ENCODE measurements at places on chromosomes 12 and 14.

DNA sequence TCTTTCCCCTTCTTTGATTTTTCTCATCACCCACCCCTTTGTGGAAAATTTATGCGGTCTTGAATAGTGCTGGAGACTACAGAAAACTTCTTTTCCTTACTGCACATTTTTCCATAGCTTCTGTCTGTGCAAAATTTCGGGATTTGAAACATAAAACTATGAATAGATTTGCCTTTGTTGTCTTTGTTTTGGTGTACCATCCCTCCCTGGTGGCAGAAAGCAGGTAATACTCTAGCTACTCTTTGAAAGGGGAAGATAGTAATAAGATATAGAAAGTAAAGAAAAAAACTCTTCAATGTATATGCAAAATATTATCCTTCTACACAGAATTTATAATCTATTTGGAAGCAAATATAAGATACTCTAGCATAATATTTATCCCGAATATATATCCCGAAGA lies 79.1 kb upstream of the LMO3 start:
- no peak for DNase-seq

- DNase-seq, result no peak
These were observed 99.8 kb downstream of the PPP2R5E start for GRCh38 chr14:63443361-63443760.

DNA sequence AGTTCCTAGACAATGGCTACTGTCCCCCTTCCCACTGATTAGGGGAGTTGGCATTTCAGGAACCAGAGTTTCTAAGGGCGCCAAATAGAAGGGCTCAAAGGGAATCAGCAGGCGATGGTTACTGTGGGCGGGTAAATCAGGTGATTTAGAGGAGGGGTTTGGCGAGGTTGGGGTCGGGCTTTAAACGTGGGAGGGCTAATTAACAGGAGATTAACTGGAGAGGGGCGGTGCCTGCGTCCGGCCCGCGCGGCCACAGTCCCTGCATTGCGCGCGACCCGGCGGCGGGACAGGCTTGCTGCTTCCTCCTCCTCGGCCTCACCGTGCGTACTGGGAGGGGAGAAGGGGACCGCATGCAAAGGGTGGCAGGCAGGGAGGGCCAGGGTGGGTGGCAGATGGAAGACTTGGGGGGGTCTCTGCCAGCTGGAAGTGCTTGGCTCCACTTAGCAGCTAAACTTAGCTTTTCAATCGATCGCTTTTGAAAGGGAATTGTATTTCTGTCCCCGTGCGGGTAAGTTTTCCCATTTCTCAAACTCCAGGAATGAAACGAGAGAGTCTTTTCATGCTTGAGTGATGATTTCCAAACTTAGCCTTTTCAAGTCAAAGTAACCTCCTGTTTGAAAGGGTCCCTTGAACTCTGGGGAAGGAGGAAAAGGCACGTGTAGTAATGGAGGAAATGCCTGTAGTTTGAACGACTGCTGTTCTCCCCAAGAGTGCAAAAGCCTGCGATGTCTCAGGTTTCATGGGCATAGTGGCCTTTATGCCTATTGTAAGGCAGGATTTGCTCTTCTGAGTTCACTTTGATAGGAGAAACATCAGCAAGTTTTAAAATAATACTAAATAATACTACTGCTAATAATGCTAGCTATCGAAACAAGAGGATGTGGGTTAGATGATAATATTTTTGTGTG lies at the start of gene MGST1:
Gene MGST1, plus strand, starts transcription at position 255 of the 908 bp plus-strand sequence. CDS start 6,608 bp downstream, outside the sequence.
- DNase-seq, result no peak

DNA sequence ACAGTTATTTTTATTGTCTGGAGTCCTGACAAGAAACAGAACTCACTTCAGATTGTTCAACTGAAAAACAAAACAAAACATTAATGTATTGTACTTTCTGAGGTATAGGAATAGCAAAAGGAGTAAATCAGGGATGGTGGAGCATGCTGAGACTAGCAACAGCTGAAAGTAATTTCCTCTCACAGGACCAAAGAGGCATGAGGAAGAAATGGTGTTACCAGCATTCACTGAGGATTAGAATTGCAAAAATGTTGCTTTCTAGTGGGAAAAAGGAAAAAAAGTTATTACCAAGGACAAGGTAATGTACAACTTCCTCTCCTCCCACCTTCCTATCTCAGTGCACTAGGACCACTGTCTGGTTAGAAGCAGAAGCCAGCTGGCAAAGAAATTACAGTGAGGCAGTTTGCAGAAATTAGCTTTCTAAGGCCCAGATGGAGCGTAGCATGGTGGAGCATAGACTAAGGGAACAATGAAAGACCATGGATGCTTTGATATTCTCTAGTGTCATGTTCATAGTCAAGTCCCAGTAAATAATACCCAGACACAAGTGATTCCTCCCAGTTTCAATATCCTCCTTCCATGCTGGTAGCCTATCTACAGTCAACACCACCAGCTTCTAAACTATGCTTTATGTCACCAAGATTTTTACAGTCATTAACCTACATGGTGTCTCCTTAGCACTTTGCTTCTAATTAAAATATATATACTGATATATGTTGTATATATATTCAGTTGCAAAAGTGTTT lies 133.7 kb upstream of the DCN start:
- no peak for DNase-seq

DNA sequence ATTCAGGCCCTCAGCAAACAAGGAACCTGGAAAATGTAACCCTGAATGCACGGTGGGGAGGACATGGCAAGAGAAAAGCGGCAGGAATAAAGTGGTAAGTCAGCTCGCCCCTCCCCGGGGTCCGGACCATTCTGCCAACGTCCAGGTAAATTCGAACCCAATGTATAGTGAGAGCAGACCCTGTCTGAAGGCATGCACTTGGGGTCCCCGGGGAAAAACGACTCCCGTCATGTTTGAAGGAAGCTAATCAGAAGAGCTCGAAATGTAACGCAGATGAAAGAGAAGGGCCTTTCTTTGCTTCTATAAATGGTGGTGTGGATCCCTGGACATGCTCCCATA lies 193 bp downstream of the ACACB start:
- DNase-seq, result no peak

DNA sequence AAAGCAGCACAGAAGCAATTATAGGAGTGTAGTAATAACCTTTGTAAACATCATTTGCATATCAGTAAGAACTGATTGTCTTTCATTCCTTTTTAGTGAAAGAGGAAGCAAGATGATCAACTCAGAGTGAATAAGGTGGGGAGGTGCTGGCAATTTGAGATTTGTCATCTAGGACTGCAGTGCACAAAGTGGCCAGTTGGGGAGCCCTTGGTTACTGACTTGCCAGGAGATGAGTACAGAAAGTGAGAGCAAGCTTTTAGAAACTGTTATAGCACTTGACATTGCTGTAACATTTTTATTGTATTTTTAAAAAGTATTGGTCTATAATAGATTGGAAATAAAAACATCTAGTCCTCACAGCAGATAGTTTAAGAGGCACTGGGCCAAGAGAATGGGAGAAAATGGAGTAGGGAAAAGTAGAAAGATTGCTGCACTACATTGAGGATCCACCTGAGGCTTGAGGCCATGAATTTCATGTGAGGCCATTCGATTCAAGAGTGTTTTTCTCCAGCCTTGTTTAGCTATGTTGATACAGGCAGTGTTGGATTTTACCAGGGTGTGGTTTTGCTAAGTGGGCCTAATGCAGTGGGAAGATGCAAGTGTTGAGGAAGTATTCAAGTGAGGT lies 98.2 kb downstream of the SNAPC1 start:
- no peak for DNase-seq

- no peak for DNase-seq
These were observed 168.7 kb downstream of the DPY19L2 start for GRCh38 chr12:63499567-63499966.

- DNase-seq, result no peak
These were observed 910.0 kb downstream of the TMEM121 start for GRCh38 chr14:106436310-106436905.

- no peak for DNase-seq
These were observed 2.7 kb downstream of the SRSF5 start for GRCh38 chr14:69769623-69770022.

DNA sequence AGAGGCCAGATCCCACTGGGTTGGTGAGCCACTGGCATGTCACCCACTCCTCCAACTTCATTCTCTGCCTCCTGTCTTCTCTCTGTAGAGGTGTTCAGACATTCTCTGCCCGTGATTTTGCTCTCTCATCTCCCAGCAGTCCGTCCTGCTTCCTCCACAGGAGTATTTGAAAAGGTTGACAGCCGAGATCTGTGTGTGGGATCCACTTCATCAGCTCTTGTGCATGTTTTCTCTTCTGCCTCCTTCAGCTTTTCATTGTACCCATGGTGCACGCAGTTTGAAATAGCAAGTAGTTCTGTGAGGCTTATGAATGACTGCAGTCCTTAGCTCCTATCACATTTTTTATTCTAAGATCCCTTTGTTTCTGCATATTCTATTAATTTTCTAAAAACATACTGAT lies 34.8 kb downstream of the ZC3H14 start:
- DNase-seq, result no peak

GRCh38 chr12:129696926-129697325 lies 206.9 kb downstream of the TMEM132D start:
- no peak for DNase-seq

GRCh38 chr12:26401874-26402273 lies 206.5 kb downstream of the SSPN start:
- no peak for DNase-seq

DNA sequence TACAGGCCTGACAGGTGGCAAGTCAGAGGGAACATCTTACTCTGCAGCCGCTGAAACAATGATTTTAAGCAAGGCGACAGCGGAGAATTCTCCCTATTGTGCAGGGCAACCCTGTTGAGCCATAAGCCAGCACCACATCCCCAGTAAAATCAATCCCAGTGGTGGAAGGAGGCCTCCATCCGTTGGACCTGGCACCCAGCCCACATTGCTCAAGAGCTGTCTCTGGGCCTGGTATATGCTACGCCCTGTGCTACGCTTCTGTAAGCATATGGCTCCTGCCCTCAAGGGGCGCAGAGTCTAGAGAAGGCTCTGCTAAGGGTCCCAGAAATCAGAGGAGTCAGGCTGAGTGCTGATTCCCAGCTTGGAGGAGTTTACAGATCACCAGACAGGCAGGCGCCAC lies 265.5 kb downstream of the CACNA1C start:
- DNase-seq, result no peak

DNA sequence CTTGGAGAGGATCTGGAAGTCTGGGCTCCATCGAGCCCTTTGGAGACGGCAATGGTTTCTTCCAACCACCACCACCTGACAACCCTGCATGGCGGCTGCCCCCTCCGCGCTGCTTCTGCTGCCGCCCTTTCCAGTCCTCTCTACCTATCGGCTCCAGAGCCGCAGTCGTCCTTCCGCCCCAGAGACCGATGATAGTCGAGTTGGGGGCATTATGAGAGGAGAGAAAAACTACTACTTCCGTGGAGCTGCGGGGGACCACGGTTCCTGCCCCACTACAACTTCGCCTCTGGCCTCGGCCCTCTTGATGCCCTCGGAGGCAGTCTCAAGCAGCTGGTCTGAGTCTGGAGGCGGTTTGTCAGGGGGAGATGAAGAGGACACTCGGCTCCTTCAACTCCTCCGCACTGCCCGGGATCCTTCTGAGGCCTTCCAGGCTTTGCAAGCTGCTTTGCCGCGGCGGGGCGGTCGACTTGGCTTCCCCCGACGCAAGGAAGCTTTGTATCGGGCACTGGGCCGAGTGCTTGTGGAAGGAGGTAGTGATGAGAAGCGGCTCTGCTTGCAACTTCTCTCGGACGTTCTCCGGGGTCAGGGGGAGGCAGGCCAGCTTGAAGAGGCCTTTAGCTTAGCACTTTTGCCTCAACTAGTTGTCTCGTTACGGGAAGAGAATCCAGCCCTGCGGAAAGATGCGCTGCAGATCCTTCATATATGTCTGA lies 499 bp downstream of the TOGARAM1 start:
- no peak for DNase-seq

- no peak for DNase-seq
These were observed 8.1 kb downstream of the LGALS3 start for GRCh38 chr14:55136885-55137786.

- DNase-seq, result no peak
These were observed 21.4 kb downstream of the ACVR1B start for GRCh38 chr12:51972849-51973273.

GRCh38 chr12:85775091-85775490 lies 61.1 kb downstream of the RASSF9 start:
- no peak for DNase-seq

GRCh38 chr12:124326871-124327270 lies 32.0 kb downstream of the RFLNA start:
- DNase-seq, result no peak

- no peak for DNase-seq
These were observed 178.9 kb upstream of the DYRK2 start for GRCh38 chr12:67469666-67470065.

GRCh38 chr12:44029194-44029593 lies 193.3 kb downstream of the TMEM117 start:
- DNase-seq, result no peak

DNA sequence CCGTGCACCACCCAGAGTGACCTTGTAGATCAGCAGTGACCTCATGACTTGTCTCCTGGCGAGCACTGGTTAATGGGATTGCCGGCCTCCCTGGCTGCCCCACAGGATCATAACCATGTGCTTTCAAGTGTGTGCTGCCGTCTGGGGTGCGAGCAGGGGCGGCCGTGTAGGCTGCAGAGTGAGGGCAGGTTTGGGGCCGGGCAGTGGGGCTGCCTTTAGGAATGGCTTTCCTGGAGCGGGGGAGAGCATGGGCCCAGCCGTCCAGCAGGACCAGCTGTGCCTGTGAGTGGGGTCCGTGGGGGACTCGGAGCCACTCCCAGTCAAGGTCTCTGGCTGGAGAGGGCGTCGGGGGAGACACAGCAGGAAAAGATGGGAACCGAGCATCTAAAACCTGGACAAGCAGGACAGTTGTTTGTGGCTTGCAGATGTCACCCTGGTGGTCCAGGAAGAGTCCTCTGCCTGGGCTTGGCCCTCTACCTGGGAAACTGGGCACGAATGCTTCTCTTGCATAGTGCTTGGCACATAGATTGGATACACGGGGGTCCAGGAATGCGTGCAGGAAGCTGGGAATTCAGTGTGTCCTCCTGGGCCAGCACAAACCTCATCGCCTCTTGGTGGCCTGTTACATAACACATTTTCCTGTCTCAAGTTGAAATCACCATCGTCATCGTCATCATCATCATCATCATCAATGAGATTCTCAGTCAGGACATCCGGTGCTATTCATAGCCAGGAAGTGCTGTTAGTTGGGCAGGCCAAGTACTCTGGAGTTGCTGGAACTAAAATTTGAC lies 96.0 kb downstream of the ADGRD1 start:
- DNase-seq, result no peak

GRCh38 chr12:119222222-119222951 lies 43.7 kb downstream of the HSPB8 start:
- no peak for DNase-seq

GRCh38 chr12:40263616-40264409 lies 39.0 kb downstream of the LRRK2 start:
- no peak for DNase-seq

- no peak for DNase-seq
These were observed 336.3 kb downstream of the DAD1 start for GRCh38 chr14:22252686-22253085.

GRCh38 chr14:24088095-24088494 lies 6.0 kb upstream of the PCK2 start:
- DNase-seq, result no peak

GRCh38 chr12:80925237-80925636 lies 12.5 kb downstream of the LIN7A start:
- no peak for DNase-seq

GRCh38 chr14:73789989-73790581 lies 61.5 kb upstream of the PTGR2 start:
- peak; percentile 45 for DNase-seq

Measured in T1000 (cell line).